Activated CD8-positive, alpha-beta memory T cell treated with anti-CD3 and anti-CD28 coated beads for 48 hours (primary cell): ENCODE measurements at places on chromosomes 16 and 17.

GRCh38 chr16:74492976-74493375 lies 71.7 kb upstream of the CLEC18B start:
- no peak for DNase-seq

GRCh38 chr16:27838536-27839175 lies 224.9 kb downstream of the GSG1L start:
- no peak for DNase-seq

DNA sequence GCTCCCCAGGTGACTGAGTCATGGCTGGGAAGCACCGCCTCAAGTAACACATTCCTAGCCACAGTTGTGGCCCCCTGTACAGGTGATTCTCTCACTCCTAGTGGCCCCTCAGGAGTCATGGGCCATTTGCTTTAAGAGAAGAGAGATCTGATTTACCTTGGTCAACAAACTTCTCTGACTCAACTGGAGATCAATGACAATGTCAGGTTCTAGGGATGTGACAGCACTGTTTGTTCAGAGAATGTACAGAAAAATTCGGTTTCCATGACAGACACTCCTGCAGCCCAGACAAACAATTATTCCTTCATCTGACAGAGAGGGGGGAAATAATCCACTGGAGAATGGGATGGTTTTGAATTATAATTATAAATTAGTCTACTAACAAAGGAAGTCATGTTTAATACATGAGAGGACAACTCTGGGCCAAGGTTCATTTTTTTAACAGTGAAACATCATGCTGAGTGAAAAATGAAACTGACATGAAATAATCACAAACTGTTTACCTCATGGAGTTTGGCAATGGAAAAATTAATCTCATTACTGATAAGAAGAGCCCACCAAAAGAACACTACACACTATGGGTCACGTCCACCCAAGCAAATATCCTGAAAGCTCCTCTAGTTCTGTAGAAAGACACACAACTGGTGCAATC lies 9.7 kb downstream of the ERN1 start:
- no peak for DNase-seq

DNA sequence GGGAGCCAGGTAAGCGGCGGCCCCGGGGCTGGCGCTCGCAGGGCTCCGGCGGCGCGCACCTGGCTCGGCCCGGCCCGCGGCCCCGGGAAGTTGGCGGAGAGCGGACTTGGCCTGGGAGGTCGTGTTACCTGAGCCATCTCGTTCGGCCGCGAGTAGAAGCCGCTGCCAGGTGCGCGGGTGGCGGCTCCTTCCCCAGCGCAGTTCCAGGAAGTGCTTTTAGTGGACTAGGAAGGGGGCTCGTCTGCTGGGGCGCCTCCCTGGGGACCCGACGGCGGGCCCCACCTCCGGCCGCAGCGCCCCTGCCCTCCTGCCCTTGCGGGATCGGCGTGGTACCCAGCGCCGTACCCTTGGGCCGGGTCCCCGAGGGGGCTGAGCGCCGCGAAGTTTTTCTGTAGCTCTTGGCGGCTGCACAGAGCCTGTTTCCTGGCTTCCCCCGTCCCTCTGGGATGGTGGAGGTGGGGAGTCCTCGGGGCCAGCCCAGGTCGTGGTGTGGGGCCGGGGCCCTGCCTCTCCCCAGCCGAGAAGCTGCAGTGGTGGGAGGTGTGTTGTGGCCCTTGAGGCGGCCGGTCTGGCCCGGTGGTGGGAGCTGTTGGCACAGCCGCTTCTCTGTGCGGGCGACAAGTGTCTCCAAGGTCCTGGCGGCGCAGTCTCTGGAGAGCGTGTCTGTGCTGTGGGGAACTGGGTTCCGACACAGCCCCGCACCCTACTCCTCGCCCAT lies 96.9 kb downstream of the RAB11FIP4 start:
- no peak for DNase-seq

- no peak for DNase-seq
These were observed 37.8 kb downstream of the SEC14L1 start for GRCh38 chr17:77178563-77178962.

DNA sequence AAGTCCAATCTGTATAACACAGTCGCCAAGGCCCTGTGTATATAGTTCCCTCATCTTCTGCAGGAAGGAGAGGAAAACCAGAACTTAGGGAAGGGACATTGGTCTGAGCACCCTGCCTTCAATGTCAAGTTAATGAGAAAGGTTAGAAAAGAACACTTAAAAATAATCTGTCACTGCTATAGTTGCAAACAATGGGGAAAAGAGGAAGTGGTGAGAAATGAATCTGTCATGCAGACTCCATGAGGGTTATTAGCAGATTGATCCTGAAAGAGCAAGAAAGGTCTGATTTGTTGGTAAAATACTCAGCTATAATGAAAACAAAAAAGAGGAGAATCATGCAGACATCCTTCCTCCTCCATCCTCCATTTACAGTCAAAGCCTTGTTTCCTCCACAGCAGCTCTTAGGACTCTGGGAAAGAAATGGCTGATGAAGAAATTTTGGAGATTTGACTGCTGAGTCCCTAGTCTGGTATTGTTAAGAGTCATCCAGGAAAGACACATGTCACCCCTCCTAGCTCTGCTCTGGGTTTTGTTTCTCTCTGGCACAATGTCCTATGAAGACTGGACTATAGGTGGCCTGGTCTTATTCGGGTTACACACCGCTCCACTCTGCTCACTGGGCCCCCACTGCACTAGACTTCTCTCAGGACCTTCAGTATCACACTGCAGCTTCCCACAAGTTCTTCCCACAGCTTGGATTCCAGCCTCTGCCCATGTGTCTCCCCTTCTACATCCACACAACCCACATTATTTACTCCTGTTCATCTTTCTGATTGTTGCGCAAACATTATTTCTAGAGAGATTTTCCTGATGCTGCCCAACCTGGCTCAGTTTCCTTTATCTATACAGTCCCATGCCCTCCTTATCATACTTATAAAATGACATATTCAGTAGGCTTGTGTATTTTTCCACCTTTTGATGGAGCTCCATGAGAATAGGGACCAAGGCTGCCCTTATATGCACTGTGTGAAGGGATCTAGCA lies 56.5 kb upstream of the XYLT1 start:
- DNase-seq, result no peak

- no peak for DNase-seq
These were observed 94.9 kb downstream of the TMEM132E start for GRCh38 chr17:34673995-34674890.

DNA sequence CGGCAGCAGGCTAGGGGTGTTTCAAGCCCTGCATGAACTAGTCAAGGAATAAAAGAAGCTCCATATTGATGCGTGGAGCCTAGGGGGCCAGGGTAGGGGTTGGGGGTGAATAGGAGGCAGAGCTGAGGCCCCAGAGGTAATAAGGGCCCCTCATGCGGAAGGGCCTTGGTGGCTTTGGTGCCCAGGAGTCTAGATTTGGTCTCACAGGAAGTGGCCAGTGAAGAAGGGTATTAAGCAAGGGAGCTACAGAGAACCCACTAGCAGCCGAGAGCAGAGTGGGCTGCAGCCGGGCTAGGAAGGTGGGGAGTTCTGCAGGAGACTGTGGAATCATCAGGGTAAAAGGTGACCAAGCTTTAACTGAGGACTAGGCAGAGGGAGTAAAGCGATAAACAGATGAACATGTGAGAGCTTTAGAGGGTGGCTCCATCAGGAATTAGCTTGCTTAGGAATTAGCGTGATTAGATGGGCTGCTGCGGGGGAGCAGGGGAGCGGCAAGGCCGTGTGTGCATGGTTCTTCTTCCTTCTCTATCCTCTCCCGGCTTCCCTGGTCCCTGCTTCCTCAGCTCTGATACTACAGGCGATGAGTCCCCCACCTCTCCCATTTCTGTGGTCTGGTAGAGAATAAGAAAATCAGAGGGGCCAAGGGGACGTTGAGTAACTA lies 9.8 kb downstream of the GNGT2 start:
- DNase-seq, result no peak

- no peak for DNase-seq
These were observed 14.7 kb downstream of the LLGL2 start for GRCh38 chr17:75539967-75540729.

GRCh38 chr16:31250782-31251384 lies 8.9 kb upstream of the ITGAM start:
- DNase-seq, result no peak

- DNase-seq, result no peak
These were observed 23.2 kb downstream of the DYNC1LI2 start for GRCh38 chr16:66728117-66728787.

GRCh38 chr16:1818204-1818872 lies 8.3 kb downstream of the HAGH start:
- DNase-seq, result no peak

- DNase-seq, result no peak
These were observed 4.4 kb upstream of the HOXB13 start for GRCh38 chr17:48732688-48733629.
